ENCODE measurements at places on chromosomes 1 and 21. TPM values are rescaled to one million over a fixed set of nuclear protein-coding genes. Genes with fewer than 3 reads are reported as not detected.

DNA sequence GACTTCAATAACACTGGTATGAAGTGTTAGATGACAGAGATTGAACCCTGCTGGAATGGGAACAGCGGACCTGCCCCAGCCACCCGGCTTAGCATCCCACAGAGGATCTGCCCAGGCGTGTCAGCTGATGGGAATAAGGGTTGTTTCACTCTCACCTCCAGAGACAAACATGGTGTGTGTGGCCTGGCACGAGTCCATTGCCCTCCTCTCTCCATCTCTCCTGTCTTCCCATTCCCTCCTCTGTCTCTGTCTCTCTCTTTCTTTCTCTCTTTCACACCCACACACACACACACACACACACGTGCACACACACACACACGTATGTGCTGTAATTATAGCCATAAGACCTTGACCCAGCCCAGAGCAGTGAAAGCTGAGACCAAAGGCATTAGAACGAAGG lies 200.2 kb downstream of the HIVEP3 start:
- DNase-seq = no peak

GRCh38 chr1:199083680-199084079 lies 444.8 kb downstream of the PTPRC start:
- no peak for DNase-seq

GRCh38 chr1:3158347-3158746 lies 89.3 kb downstream of the PRDM16 start:
- no peak for DNase-seq

GRCh38 chr1:12604114-12604874 lies 13.7 kb downstream of the DHRS3 start:
- peak; percentile 76 for DNase-seq

DNA sequence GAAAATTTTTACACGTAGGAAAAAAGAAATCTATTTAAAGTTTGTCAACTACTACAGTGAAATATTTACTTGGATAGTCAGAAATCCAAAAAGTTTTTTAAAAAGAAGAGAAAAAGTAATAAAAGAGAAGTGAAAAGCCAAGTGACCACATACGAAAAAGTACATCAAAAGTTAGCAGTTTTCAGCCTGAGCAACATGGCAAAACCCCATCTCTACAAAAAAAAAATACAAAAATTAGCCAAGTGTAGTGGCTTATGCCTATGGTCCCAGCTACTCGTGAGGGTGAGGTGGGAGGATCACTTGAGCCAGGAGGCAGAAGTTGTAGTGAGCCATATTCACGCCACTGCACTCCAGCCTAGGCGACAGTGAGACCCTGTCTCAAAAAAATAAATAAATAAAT lies 5.2 kb upstream of the MR1 start:
- DNase-seq = no peak

DNA sequence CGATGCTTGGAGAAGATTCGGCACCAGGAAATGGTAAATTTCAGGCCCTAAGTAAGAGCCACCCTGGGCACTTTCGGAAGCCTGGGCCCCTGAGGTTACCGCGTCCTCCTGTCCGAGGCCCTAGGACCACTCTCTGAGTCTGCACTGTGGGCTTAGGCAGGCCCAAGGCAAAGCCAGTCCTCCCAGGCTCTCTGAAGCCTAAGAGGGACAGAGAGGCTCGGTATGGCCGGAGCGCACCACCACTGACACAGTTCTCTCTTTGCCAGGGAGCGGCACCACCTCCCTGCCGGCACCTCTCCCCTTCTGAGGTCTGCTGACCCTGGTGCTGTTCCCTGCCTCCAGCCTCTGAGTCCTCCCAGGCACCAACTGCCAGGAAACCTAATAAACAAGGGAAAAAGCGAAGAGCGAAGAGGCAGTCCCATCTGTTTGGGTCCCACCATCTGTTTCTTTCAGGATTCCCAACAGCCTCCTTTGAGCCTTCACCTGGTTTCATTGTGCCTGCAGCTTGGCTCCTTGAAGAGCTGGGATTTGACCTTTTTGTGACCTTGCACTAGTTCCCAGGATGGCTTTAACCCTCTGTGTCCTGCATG lies 57.7 kb downstream of the VWA5B1 start:
- DNase-seq = no peak

DNA sequence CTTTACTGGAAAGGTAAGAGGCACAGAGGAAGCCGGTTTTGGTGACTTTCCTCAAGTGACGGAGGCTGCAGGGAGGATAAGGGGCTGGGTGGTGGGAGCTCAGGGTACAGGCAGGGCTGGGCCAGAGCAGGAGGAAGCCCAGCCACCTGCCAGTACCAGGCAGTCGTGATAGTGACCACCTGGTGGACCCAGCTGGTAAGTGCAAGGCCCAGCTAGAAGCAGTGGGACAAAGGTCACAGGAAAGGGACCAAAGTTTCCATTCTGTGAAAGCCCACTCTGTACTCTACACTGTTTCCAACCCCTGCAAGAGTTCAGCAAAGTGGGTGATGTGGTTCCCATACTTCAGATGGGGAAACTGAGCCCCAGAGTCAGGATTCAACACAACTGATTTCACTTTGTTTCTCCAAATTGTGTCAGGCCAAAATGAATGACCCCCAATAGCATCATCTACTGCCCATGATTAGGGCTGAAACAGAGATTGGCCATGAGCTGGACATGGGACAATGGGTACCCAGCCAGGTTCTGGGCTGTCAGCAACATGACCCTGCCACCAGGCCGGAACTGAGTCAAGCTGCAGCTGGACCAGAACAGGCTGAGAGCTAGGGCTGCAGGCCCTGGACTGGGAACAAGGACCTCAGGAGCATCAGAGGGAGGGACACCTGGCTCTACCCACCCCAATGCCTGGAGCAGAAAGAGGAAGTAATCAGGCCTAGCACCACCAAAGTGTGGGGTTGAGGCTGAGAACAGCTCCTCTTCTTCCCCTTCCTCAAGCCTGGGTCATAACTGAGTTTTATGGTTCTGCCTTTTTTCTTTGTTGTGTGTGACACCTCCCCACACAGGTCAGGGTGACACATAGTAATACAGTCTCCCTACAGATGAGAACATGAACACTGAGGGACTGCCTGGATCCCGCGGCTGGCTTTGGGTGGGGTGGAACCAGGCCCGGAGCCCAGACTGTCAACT lies 50.2 kb downstream of the KCNN3 start:
- peak; percentile 26 for DNase-seq

DNA sequence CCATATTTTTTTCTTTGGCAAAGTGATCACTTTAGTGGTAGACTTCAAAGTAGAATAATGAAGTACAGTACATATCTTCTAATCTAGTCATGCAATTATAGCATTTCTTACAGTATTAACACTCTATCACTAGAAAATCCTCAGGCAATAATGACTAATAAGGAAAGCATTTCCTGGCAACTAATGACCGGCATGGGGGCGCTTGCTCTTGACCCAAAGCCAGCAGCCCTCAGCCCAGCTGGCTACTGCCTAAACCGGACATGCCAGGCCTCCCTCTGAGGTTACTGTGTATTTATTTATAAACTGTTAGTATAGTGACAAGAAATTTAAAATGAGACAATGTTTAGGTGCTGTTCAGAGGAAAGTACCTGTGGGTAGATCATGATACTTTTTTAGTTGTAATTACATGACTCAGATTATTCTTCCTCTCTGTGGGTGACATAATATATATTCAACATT lies 633.8 kb downstream of the PTPRC start:
- DNase-seq = peak; percentile 71

- DNase-seq = no peak
Observed at GRCh38 chr1:225635649-225636048, 17.3 kb downstream of the ENAH start.

DNA sequence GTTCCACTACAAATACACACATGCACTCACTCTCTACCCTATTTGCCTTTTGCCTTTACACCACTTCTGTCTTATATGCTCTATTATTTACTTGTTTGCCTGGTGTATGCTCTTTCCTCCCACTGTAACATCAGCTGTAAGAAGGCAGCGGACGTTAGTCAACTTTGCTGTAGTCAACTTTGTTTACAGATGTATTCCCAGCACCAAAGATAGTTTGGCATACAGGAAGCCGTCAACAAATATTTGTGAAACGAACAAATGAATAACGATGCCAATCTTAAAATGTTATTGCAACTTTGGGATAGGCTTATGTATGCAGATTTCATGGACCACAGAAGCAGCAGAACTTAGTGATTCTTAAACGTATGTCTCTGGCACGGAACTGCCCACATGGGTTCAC lies 138.3 kb upstream of the GALNT2 start:
- no peak for DNase-seq

DNA sequence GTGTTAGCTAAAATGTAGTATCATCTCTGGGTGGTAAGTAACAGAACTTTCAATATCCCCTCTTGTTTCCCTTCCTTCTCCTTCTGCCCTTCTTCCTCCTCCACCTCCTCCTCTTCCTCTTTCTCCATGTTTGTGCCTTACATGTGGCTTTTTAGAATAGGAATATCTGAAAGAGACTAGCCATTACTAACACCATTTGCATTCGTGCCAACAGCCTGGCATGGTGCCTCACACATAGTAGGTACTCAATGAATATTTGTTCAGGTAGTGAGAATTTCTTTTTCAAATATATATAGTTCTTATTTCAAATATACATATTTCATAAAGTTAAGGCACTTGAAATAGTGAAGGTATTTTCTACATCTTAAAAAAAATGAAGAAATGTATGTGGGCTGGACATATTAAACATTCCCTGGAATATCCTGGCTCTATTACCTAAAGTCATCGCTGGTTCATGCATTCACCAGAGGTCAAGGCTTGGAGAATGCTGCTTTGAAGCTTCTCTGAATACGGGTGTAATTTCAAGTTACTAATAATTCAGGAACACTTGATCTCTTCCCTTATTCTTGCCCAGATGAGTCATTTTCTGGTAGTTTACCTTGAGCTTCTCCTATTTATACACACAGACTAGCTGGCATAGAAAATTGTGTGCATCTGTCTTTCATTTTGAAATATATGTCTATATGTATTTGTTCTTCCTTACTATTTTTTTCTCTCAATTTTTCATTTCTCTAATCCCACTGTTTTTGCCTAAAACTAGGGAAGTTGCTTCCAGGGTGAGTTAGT lies 319.4 kb downstream of the TGFB2 start:
- no peak for DNase-seq

GRCh38 chr1:161727256-161727924 lies 6.0 kb downstream of the FCRLB start:
- DNase-seq = no peak

DNA sequence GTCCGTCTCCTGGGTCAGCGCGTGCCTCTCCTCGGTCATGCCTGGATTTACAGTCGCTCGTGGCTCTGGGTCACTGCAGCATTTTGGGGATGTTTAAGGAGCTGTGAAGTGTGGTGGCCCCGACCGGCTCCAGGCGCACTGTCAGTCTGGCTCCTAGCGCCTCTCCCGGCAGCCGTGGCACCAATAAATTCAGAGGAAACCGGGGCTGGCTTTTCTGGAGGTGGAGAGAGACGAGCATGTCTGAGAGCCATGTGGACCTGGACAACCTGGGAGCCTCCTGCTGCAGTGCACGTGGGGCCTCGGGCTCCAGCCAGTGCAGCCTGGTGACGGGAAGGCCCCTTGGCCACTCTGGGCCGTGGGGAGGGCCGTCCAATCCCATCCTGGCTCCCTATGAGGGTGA lies 17.1 kb downstream of the PLCH2 start:
- DNase-seq = no peak

GRCh38 chr1:27555700-27556424 lies 48.1 kb downstream of the AHDC1 start:
- DNase-seq = no peak

GRCh38 chr1:223716302-223716862 lies 4.0 kb downstream of the CAPN2 start:
- DNase-seq = no peak

GRCh38 chr1:200479816-200480215 lies 70.0 kb upstream of the ZNF281 start:
- DNase-seq = no peak

- DNase-seq = no peak
Observed at GRCh38 chr1:248288391-248288790, 10.6 kb upstream of the OR2T33 start.

GRCh38 chr1:44684525-44684924 lies 10.0 kb downstream of the ARMH1 start:
- no peak for DNase-seq

GRCh38 chr1:25150985-25151495 lies 81.3 kb downstream of the SYF2 start:
- DNase-seq = no peak

GRCh38 chr1:82934074-82934473 lies 1064.9 kb downstream of the TTLL7 start:
- DNase-seq = no peak

DNA sequence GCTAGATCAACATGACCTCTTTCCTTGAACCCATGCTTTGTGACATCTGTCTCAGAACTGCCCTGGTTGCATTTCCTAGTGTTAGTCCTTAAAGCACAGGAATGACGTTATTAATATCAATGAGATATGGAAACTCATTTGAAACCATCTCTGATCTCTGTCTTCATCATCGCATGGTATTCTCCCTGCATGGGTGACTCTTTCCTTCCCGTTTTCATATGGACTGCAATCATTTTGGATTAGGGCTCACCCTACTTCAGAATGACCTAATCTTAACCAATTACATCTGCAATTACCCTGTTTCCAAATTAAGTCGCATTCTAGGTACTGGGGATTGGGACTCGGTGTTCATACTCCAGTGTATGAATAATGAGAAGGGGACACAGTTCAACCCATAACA lies 41.7 kb upstream of the DISC1 start:
- no peak for DNase-seq

DNA sequence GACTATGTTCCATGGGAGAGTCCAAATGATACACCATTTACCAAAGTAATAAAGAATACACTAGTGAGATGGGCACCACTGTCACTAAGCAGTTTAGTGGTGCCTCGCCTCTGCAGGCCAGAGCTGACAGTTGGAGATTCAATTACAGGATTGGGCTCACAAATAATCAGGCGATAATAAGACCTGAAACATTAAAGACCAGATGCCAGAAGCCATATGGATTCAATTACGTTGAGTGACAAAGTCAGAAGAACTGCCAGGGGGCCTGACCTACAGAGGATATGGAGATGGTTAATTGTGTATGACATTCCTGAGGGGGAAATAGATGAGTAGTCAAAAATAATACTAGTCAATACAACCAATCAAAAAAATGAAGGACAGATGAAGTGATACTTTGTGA lies 65.2 kb upstream of the ST6GALNAC5 start:
- DNase-seq = no peak

- DNase-seq = no peak
Observed at GRCh38 chr1:227793948-227794816, 21.3 kb upstream of the PRSS38 start.

- no peak for DNase-seq
Observed at GRCh38 chr21:15423676-15424445, 305.9 kb upstream of the USP25 start.

Gene CYP4A22
- not detected for total RNA-seq

Gene PGLYRP3
- not detected for total RNA-seq

Gene SMIM1
- total RNA-seq = 5.5 TPM

Gene S100A1
- 0.30 TPM for total RNA-seq

Gene BNIPL
- 0.86 TPM for total RNA-seq
